ENCODE measurements at places on chromosomes 4 and X. TPM values are rescaled to one million over a fixed set of nuclear protein-coding genes. Genes with fewer than 3 reads are reported as not detected.

- no peak for DNase-seq
These were observed 216.4 kb downstream of the CHIC2 start for GRCh38 chr4:53847965-53848364.

GRCh38 chr4:101037249-101037648, 310.1 kb downstream of the PPP3CA start:
- DNase-seq, result no peak

DNA sequence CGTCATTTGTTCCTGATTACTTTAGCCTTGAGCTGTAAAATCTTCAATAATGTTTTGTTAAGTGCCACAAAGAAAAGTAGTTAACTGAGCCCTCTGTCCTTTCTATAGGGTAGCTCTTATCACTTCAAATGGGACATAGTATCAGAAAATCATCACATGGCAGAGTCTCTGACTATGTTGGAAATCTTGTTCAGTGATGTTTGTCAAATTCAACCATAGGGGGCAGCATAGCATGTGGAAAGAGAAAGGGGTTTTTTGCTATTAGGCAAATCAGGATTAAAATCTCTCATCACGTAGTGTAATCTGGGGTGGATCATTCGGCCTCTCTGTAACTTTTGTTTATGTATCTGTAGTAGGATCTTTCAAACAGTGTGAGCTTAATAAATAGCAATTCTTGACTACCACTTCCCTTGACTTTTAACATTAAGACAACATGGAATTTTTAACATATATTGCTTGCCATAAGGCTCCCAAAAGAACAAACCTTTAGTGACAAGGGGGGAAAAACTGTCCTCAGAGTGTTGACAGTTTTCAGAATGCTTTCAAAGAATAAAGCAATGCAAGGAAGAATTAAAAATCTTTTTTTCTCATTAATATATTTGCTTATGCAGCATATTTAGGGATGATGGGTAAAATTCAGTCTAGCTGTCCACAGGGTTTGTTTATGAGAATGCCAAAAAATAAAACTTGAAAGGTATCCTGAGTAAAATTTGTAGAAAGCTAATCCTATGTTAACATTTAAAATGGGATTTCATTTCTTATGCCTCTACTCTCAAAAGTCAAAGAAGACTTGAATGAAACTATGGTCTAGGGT, 127.2 kb downstream of the FBXW7 start:
- DNase-seq, result no peak

DNA sequence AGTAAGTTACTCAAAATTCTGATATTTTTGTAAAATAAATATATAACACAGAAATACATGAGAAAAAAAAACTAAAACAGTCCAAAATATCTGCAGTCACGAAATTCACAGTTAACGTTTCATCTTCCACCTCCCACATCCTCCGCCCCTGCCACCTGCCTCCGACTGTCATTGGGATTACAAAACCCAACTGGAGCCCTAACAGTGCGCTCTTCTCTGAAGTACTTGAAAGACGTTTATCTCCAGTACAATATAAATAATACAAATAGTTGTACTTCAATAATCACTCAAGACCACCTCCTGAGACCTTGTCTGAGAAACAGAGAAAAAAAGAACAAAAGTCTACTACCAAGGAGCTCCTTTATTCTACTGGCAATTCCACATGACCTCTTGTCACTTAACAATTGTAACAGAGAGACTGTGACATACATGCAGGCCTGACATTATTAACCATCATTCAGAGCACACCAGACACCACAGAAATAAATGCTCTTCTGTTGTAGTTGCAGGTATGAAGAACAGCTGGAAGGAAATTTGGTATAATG, 280.6 kb downstream of the PPP3CA start:
- no peak for DNase-seq

DNA sequence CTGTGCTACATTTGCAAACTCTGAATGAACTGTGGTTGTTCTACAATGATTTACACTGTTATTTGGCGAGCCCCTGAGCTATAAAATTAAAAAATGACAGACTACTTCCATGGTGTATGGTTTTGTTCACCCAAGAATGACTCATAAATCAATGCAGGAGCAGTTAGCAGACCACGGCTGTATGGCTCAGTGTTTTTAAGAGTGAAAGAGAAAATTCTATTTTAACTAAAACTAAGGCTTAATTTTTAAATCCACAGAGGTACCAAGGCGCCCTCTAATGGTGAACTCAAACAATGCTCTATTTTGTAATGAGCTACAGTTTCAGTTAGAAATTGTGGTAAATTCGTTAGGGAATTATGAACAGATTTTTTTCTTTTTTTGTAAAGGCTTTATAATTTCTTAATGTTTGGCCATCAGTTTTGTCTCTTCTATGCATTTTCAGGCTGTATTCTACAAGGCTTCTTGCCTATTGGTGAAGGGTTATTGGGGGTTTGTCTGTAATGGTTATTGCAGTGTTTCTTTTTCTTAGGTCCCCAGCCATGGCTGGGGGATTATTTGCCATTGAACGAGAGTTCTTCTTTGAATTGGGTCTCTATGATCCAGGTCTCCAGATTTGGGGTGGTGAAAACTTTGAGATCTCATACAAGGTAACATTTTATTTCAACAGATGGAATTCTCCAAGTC, 32.5 kb downstream of the HMGB2 start:
- no peak for DNase-seq

The PWWP3B gene
- 0.46 TPM for total RNA-seq

The SYN1 gene
- 0.72 TPM for total RNA-seq

- DNase-seq, result no peak
These were observed 16.0 kb upstream of the LSM6 start for GRCh38 chr4:146159384-146160058.

The BEND2 gene
- not detected for total RNA-seq

DNA sequence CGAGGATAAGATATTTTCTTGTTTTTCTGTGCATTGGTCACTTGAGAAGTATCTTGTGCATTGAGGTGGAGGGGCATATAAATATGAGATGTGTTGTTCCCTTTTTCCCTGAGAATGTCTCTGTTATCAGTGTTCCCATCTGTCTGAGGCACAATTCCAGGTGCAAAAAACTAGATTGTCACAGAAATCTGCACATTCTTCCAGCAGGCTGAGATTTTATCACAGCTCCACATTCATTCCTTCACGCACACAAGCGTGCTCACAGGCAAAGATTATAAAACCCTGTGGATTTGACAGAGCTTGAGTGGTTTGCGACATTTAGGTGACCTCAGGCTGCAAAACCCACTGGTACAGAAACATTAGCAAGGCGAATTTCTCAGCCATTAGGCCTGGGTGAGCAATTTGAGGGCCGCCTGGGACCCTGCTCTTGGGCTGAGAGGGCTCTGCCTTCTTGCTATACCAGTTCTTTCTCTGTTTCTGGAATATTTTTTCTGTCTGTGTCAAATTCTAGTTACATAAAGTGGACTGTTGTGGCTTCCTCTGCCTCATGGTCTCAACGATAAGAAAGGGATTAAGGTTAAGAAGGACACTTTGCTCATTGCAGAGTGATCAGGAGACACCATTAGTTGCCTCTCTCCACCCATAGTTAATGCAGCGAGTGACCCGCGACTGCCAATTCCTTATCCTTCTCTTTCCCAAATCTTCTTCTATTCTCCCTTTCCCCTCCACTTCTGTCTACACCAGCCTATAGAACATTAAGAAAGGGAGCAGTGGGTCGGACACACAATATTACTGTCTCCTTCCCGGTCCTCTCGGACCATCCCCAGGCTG, 86.7 kb upstream of the C1QTNF7 start:
- no peak for DNase-seq

- no peak for DNase-seq
These were observed 29.3 kb downstream of the CLCN5 start for GRCh38 chrX:49951524-49952193.

DNA sequence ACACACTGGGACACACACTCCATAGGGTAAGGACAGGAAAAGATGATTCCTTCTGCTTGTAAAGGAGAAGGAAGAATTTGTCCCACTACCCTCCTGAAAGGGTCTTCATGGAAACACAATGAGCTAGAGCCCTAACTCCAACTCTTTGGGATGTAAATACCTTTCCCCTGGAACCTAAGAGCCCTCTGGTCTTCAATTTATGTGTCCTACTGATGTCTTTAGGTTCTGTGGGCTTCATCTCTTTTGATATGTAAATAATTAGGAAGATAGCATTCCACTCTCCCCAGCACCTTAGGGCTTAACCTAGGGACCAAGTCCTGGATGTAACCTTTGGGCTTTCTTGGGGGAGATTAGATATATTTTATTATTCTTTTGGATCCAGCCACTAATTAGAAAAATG, 38.3 kb downstream of the PF4 start:
- DNase-seq, result no peak

DNA sequence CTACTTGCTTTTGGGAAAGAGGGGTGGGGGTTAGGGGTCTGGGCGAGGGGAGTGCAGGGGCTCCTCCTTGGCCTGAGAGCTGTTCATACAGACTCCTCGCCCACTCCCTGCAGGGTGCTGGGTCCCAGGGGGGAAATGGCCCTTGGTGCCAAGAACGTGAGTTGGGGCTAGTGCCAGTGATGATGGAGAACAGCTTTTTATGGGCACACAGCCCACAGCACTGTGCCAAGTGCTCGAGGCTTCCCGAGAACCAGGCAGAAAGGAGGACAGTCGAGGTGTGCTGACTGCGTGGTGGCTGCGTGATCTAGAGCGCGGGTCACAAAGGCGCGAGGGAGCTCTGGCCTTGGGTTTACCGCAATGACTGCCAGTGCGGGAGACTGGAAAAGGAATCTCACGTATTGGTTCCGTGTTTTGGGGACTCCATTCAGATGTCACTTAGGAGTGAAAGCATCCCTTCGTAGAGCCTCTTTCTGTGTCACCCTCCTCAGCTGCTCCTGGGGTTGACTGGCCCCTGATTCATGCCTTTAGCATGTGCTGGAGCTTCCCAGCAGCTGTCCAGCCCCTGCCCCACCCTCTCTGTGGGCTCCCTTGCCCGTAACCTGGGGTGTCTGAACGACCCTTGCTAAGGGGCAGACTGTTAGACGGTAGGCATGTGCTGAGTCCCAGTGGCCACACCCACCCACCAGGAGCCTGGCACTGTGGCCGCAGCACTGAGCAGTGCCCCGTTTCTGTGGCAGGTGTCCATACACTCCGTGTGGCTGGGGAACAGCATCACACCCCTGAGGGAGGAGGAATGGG, 20.9 kb upstream of the MSANTD1 start:
- no peak for DNase-seq

DNA sequence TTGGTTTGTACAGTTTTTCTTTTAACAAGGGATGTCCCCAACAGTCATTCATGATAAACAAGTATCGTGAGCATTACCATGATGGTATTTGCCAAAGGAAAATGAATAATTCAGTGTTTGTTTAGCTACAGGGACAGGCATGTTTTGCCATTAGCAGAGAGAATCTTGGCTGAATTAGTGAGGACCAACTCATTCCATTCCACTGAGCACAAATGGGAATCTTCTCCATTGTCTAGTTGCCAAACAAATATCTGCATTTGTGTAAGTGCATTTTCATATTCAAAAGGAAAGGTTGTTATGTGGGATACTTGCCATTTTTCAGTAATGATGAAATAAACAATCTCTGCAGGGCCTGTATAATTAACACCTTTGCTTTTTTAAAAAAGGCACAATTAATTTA, 1762.6 kb downstream of the RPA4 start:
- no peak for DNase-seq

- DNase-seq, result no peak
These were observed 168.5 kb upstream of the MXRA5 start for GRCh38 chrX:3514996-3515395.

- no peak for DNase-seq
These were observed 45.0 kb downstream of the SNX25 start for GRCh38 chr4:185254434-185254833.

DNA sequence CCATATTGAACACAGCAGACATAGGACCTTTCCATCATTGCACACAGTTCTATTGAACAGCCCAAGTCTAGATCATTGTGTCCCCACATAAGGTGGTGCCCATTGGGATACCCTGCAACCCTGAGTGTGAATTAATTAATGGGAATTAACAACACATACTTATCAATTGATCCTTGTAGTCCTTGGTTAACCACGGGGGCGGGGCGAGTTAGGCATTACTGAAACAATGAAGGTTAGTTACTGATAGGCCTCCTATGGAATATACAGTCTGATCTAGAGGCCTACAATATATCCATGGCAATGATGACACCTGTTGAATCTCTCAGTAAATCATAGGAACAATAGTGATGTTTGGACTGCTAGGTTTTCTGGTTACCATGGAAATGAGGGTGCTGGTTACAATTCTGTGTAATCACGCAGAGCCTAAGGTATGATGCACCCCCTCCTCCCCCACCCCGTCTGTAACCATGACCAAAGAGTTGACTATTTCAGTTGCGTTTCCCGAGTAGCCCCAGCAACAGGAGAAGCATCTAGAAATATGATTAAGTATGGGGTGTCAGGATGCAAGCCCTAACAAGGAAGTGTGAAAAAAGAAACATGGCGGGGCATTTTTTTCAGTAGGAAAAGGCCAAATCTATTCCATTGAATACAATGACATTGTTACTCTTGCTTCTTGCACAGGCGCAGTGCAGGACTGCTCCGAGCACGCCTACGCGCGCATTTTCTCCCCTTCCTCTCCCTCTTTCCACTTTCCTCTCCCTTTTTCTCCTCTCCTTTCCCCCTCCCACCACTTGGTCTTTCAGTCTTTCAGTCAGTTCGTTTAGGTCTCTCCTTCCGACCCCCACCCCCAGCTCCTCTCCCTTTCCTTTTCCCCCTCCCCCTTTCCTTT, 677 bp upstream of the NONO start:
- no peak for DNase-seq

DNA sequence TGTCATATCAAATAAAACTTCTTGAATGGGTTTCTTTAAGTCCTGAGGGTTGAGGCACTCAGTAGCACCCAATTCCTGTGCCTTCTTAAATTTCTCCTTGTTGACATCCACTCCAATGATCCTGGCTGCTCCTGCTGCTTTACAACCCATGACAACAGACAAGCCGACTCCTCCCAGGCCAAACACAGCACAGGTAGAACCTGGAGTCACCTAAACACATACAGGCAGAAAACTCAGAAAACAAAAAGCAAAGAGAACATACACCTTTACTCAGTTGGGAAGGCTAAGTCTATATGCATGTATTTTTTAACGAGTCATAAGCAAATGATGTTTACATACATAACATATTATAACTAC, 10.3 kb downstream of the ADH6 start:
- no peak for DNase-seq

DNA sequence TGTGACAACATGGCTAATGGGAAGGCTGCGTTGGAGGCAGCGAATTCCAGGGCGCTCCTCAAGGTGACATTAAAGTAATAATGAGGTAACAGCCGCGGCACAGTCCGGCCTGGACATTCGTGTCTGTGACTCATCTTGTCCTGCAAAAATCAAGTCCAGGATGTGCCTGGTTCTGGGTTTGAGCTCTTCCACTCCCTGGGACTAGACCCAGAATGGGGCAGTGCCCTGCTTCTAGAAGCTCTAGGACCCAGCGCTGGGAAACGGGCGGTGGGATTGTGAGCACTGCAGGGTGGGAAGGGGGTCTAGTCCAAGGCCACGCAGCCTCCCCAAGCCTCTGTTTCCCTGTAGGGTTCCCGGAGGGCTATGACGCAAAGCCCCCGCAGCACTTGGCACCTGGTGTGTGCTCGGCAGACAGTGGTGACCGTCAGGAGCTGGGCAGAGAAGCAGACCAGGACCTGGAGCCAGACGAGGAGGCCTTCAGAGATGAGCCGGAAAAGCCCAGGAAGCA, 34.9 kb downstream of the HMX1 start:
- DNase-seq, result no peak

GRCh38 chrX:124665621-124666400, 319.4 kb downstream of the SH2D1A start:
- no peak for DNase-seq

GRCh38 chr4:61462451-61463326, 262.6 kb downstream of the ADGRL3 start:
- no peak for DNase-seq

GRCh38 chr4:79182209-79182608, 143.7 kb downstream of the NAA11 start:
- no peak for DNase-seq

GRCh38 chr4:152014280-152014679, 253.5 kb upstream of the GATB start:
- no peak for DNase-seq
